Pons (tissue), 1 donor: ENCODE measurements at places on chromosomes 5 and 9.
A peak's percentile ranks its signal among the peaks of the same experiment; 100 is the strongest.

DNA sequence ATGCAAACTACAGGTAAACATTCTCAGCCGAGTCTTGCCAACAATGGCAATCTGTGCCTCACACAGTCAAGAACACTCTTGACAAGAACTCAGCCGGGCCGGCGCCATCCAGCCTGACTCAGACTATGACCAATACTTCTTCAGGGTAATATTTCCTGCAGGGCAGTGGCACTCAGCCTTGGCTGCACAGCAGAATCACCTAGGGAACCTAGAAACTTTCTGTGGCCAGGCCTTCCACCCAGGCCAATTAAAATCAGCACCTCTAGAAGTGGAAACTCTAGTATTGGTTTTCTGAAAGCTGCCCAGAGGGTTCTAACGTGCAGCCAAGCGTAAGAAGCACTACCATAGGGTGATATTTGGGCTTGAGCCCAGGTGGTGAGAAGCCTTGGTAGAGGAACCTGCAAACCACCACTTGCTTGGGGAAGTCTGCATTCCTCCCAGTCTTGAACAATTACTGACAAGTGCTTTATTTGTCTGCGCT is 120.6 kb downstream of the TTLL11 start:
- no peak for DNase-seq

GRCh38 chr9:28329323-28329722 is 756.0 kb upstream of the C9orf72 start:
- DNase-seq: no peak

DNA sequence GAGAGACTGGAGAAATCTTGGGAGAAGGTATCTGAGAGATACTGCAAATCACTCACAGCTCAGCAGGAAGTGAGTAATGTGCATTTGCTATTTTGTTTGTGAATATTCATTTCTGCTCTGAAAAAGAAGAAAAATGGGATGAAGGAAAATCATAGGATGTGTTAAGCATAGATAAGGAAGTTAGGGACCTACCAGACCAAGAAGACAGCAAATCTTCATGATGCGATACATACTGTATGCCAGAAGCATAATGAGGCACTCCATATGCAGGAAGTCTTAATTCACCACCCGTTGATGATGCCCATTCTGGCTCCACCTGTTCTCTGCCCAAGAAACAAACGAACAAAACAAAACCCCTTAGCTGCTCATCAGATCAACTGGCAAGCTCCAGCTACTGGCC is 6.1 kb upstream of the DAPK1 start:
- no peak for DNase-seq

- DNase-seq: no peak
Measured at GRCh38 chr9:1014225-1014624, 35.9 kb upstream of the DMRT2 start.

- no peak for DNase-seq
Measured at GRCh38 chr5:167912941-167913665, 378.3 kb upstream of the WWC1 start.

DNA sequence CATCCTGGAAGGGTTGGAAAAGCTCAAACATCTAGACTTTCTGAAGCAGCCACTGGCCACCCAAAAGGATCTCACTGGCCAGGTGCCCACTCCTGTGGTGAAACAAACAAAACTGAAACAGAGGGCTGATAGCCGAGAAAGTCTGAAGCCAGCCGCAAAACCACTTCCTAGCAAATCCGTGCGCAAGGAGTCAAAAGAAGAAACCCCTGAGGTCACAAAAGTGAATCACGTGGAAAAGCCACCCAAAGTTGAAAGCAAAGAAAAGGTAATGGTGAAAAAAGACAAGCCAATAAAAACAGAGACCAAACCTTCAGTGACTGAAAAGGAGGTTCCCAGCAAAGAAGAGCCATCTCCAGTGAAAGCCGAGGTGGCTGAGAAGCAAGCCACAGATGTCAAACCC is 87.6 kb downstream of the MAP1B start:
- DNase-seq: no peak

DNA sequence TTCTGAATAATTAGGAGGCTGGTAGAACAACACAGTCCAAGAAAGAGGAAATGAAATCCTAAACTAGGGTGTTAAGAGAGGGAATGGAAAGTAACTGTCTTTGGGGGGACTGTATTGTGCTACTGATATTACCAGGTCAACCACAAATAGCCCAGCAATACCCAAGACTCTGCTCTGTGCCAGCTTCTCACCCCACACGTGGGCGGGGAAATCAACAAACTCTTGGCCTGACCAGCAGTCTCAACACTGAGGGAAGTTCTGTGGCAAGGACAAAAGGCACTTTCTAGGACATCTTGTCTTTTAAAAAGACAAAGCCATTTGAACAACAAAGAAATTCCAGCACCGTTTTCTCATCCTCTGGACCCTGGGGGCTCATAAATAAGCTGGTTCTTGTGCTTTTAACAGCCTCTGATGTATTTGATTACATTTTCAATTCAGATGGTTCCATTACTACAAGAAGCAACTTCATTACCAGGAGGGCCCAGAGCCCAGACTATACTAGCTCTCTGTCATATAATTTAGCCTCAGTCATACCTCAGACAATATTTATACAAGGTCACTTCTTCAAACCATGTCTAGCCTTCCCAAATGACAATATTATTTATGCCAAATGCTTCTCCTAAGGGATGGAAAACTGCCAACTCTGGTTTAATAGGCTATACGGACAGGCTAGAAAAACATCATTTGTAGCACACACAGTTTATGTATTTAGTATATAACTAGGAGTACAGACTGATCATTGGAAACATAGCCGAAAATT is 297.8 kb downstream of the CWC27 start:
- peak; percentile 60 for DNase-seq

DNA sequence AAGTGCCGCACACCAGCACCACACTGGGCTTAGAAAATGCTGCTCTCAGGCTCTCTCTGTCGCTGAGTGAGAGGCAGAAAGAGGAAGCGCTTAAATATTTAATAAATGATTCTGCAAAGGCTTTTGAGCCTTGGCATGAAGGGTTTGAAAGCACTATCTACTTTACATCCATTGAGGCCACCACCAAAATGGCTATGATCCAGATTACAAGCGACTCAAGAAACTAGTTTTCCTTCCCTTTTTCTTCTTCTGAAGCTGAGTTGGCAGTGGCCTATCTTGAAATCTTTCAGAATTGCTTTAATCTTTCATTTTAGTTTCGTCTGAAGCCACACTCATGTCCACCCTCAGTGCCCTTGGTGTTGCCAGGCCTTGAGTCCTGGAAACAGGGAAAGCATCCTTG is 59.5 kb downstream of the EBF1 start:
- no peak for DNase-seq

DNA sequence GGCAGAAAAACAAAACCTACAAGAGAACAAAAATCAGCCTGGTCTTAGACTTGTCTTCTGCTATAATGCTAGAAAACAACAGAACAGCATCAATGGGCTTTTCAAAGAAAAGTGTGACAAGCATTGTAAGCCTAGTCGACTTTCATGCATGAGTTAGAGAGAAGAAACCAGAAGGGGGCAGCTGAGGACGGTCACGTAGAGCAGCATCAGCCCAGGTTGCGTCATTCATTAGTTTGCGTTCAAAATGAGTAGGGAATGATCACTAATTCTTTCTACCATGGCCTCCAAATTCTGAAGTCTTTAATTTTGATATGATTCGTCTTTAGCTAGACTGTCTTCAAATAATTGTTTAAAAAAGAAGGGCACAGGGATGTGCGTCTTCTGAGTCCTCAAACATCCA is 4.7 kb upstream of the ISCA1 start:
- DNase-seq: no peak

DNA sequence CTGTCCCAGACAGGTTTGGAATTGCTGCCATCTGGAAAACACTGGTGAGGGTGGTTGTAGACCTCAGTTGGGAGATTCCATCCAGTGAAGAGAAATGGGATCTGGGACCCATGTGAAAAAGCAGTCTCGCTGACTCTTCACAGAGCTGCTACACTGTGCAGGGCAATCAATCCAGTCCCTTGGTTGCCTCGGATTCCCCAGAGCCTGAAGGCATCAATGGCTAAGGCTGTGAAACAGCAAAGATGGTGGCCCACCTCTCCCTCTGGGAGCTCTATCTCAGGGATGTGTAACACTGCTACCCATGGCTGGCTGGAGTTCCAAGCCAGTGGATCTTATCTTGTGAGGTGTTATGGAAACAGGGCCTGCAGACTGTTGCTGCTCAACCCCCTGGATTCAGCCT is 256.1 kb downstream of the TMEM38B start:
- DNase-seq: no peak

GRCh38 chr5:154276973-154277331 is 86.4 kb downstream of the GALNT10 start:
- DNase-seq: no peak

GRCh38 chr5:173954671-173955521 is 34.1 kb upstream of the C5orf47 start:
- DNase-seq: no peak

GRCh38 chr9:93159601-93160471 is 24.1 kb upstream of the WNK2 start:
- DNase-seq: peak; percentile 68

DNA sequence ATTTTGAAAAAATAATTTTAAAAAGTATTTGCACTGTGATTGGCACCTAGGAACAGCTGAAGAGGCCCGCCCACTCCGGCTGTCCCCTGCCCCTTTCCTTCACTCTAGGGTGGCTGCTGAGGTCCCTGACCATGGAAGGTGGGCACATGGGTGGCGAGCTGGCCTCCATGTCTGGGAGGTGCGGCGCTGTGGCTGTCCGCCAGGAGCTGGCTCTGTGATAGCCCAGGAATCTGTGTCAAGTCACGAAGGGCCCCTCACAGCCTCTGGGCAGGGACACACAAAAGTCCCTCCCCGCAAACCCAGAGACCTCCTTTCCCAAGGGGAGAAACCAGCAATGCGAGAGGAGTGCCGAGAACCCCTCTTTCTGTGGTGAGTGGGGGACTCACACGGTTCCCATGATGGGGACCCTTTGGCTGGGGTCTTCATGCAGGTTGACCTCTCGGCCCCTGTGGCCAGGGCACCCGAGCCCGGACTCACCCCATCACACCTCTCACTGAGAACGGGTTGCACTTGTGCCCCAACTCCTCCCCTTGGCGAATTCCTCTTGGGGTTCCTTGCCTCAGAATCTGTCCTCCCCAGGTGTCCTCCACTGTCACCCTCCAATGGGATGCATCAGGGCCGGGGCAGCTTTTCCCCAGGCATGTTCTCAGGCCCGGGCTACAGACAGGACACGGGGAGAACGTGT is 168.0 kb downstream of the GAPVD1 start:
- no peak for DNase-seq

DNA sequence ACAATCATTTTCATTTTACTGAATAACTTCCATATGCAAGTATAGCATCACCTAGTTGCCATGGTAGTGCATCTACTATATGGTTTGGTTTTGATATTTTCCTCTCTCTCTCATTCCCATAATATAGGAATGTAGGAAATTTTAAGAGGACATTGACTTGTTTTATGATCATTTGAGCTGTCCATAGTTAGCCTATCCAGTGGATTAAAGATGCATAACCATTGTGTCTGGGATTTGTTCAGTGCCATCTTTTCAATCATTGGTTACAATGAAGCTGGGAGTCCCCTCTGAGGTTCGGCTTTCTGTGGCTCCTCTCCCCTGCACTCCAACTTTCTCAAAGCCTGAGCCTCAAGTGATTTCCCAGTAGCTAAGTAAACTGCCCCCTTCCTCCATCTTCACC is 458.5 kb downstream of the RAB3C start:
- no peak for DNase-seq

GRCh38 chr5:35124932-35125331 is 77.2 kb upstream of the AGXT2 start:
- DNase-seq: no peak

DNA sequence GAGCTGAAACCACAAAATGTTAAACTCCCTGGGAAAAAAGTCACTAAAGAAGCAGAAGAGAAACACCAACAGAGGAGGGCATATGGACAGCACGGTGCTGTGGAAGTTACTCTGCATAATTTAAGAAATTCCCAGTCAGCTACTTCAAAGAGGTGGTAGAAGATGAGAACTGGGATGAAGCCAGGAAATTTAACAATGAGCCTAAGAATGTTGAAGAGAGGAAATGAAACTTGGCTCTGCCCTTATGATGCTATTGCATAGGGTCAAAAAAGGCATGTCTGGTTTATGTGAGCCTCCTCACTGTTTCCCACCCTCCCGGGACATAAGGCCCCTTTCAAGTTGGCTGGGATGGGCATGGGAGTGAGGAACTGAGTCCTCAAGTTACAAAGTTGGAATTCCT is 25.4 kb upstream of the SNX18 start:
- no peak for DNase-seq

GRCh38 chr5:127875235-127876021 is 172.2 kb downstream of the CCDC192 start:
- DNase-seq: peak; percentile 92

GRCh38 chr5:95528565-95528964 is 26.2 kb downstream of the SKIC3 start:
- no peak for DNase-seq

GRCh38 chr5:1366514-1366913 is 21.6 kb upstream of the CLPTM1L start:
- no peak for DNase-seq

DNA sequence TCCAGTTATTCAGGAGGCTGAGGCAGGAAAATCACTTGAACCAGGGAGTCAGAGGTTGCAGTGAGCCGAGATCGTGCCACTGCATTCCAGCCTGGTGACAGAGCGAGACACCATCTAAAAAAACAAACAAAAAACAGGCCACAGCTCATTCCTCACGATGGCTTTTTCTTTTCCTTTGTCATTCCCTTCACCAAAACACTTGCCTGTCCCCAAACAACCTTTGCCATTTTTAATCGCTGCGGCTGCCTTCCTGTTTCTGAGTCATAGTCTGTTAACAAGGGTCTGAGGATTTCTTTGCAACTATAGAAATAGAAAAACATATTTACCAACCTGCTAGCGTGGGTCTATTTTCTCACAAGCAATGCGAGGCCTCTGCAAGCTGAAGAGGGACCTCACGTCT is 123.0 kb upstream of the FSTL4 start:
- DNase-seq: no peak

GRCh38 chr5:33067291-33067690 is 356.2 kb downstream of the NPR3 start:
- DNase-seq: no peak

DNA sequence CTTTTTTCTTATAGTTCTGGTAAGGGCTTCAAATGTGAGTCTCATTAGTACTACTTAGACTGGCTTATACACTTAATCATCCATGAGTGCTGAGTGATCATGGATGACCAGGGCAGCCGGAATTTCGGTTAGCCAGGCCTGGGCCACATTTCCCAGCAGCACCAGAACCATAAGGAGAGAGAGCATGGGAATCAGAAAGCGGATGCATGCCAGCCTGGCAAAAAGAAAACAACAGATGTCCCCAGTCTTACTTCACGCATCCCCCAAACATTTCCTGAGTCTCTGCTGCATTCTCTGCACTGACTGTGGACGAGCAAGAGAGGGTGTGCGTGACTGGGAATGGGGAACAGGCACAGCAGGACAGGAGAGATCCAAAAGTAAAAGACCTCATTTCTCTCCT is 371.1 kb upstream of the ZNF608 start:
- no peak for DNase-seq

GRCh38 chr5:180808461-180809000 is 5.9 kb upstream of the MGAT1 start:
- no peak for DNase-seq

DNA sequence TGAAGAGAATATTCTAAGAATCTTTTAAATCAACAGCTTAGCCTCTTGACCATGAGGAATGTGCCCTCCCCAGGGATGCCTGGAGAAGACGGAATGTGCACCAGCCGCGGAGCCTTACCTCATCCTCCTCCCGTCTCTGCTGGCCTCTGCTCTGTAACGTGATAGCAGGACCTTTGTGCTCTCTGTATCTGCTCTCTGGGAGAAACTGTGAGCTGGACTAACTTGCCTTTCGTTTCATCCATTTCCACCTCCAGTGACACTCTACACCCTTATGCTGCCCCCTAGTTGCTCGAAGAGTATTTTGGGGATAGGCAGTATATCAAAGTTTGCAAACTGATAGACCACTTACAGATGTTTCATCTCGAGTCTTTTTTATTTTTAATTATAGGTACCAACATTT is 141.4 kb downstream of the NPR3 start:
- no peak for DNase-seq
